ENCODE measurements at places on chromosomes 13 and 19.

GRCh38 chr19:47652285-47652684, 43.4 kb downstream of the BICRA start:
- DNase-seq: no peak

DNA sequence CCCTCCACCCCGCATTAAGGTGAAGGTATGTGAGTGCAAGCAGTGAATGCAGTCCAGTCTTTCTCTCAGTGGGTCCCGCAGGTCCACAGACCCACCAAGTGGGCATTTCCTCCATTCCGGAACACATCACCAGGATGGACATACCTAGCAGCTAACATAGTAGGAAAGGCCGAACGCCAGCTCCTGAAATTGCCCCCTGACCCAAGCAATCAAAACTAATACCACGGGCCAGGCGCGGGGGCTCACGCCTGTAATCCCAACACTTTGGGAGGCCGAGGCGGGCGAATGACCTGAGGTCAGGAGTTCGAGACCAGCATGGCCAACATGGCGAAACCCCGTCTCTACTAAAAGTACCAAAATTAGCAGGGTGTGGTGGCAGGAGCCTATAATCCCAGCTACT, 71.7 kb upstream of the VSTM2B start:
- no peak for DNase-seq

DNA sequence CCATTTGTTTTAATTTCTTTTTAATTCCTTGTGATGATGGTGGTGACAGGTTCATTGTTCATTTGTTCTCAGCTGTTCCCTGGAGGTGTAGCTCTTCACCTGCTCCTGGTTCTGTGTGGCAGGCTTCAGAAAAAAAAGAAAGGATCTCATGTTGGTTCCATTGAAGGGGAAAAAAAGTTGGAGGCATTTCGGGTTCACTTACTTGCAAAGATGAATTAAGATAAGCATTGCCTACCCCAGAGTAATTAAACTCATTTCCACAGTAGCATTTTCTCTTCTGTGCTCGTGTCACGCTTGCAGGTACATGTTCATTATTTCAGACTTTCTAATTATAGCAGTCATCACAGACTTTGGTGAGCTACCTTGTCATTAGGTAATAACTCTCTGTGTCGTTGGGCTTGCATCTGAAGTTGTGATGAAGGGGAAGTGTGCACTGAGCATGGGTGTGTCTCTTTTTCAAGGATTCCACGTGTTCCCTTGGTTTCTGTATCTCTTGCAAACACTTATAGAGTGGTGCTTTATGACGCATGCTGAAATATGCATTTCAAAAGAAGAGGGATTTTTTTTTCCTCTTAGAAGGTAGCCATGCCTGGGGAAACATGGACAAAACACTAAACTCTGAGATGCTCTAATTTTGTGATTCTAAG, 69.1 kb downstream of the MTUS2 start:
- DNase-seq: no peak

- no peak for DNase-seq
These were observed 10.9 kb downstream of the GNA15 start for GRCh38 chr19:3146677-3147100.

- peak; percentile 8 for DNase-seq
These were observed 80.0 kb upstream of the GPR183 start for GRCh38 chr13:99386911-99387788.

- DNase-seq: peak; percentile 13
These were observed 224.4 kb upstream of the HTR2A start for GRCh38 chr13:47121092-47121763.

Data from bronchial epithelial cell (primary cell).